Stimulated activated CD8-positive, alpha-beta memory T cell treated with anti-CD3 and anti-CD28 coated beads, Interleukin-7, amount 100 ng/mL, for 4 hours (primary cell): ENCODE measurements at places on chromosomes 2 and 18.

- no peak for DNase-seq
Observed at GRCh38 chr2:81876624-81877023, 1572.1 kb upstream of the LRRTM1 start.

GRCh38 chr18:9814431-9814830, 71.3 kb upstream of the TXNDC2 start:
- no peak for DNase-seq

GRCh38 chr2:191870744-191871143, 23.9 kb upstream of the CAVIN2 start:
- DNase-seq: no peak

DNA sequence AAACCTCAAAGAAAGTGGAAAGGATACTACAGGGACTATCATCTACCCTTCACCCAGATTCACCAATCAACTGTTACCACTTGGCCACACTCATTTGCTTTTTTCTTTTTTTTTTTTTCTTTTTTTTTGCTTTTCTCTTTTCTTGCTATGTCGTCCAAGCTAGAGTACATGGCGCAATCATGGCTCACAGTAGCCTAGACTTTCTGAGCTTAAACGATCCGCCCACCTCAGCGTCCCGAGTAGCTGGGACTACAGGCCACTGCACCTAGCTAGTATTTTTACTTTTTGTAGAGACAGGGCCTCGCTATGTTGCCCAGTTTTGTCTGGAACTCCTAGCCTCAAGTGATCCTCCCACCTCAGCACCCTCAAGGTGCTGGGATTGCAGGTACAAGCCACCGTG, 24.0 kb downstream of the BIN1 start:
- DNase-seq: no peak

- DNase-seq: no peak
Observed at GRCh38 chr18:46693996-46694395, 37.0 kb upstream of the LOXHD1 start.

GRCh38 chr2:96325041-96325883, at the start of gene ITPRIPL1:
TSS of gene ITPRIPL1 (plus strand) at chr2:96325317. CDS start at chr2:96325840, 523 bp downstream.
- no peak for DNase-seq

- no peak for DNase-seq
Observed at GRCh38 chr2:69170661-69171060, 157.7 kb downstream of the ANTXR1 start.

DNA sequence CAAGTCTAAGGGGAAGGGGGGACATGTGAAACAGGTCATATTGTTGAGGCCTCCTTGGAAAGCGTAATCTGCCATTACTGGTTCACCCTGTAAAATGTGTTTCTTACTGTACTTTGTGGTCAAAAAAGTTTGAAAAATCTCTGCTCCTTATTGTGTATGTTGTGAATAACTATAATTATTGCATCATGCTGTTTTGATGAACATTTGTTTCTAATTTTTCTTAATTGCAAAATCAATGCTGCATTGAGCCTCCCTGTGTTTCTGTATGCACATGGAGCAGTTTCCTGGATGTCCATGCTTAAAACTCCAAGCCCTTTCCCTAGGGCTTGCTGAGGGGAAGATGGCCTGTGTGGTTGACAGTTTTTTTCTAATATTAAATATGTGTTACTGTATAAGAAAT, 158.6 kb downstream of the RNF144A start:
- no peak for DNase-seq

GRCh38 chr2:113720167-113720566, 36.3 kb downstream of the SLC35F5 start:
- DNase-seq: no peak

DNA sequence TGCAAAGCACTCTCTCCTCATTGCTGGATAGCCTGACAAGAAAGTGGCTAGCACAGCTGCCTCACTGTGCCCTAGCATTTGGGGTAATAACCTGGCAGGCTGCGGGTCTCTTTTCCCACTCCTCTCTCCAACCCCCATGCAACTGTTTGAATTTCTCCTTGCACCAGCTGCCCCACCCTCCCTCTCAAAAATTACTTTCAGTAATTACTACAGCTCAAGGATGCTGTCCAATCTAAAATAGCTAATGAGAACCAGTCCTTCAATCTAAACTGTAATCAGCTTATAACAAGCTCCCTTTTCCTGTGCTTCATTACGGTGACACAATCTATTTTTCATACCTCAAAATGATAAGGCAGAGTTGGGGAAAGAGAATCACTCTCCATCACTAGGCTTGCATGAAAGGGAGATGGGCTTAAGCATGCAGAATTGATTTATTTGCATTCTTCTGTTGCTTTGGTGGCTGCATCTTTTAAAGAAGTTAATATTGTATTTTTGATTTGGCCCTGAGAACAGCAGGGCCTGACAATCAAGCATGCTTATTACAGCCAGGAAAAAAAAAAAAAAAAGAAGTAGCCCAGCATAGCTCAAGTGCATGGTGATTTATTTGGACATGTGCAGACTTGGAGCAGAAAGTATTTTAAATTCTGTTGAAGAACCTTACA, 881.8 kb downstream of the SLC4A3 start:
- DNase-seq: no peak

- no peak for DNase-seq
Observed at GRCh38 chr2:15889442-15890123, 50.8 kb upstream of the MYCN start.

DNA sequence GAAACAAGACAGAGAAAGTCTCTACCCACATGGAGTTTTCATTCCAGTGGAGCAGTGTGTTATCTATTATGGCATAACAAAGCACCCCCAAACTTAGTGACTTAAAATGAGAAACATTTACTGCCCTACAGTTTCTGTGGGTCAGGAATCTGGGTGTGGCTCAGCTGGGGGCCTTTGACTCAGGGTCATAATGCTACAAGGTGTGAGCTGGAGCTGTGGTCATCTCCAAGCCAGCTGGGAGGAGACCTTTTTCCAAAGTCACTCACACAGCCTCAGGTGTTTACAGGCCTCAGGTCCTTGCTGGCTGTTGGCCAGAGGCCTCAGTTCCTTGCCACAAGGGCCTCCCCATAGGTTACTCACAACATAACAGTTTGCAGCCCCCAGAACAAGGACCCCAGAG, 169.2 kb downstream of the ETAA1 start:
- DNase-seq: no peak

- DNase-seq: no peak
Observed at GRCh38 chr18:62138461-62139235, 48.2 kb downstream of the PIGN start.

DNA sequence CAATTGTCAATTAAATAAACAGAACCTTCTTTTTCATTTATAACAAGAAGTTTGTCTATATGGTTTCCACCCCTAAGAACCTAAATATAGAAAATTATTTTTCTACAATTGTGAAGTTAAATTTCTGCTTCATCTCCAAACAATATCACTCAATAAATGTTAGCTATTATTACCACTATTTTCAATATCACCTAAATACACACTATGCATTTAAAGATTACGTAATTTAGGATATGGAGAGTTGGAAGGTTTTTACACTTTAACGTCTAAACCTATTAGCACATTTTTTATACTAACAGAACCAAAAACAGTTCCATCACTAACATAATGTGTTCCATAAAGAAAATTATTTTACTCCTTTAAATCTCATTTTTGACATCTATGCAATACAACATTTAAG, 48.0 kb downstream of the ROCK2 start:
- DNase-seq: no peak

DNA sequence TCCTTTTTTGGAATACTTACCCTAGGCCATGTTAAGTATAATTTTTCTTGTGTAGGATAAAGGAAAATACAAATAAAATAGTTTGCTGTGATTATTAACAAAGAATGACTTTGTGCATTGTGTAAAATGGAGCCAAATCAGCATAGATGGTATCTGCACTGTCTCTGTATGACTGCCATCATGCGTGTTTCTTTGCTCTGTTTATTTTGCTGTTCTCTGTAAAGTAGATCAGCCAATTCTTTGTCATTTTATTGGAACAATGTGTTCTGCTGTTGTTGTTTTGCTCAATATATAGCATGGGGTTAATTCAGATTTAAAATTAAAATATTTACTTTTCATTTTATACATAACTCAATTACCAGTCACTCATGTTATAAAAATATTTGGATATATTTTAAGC, 181.3 kb upstream of the UBE2E3 start:
- DNase-seq: no peak

DNA sequence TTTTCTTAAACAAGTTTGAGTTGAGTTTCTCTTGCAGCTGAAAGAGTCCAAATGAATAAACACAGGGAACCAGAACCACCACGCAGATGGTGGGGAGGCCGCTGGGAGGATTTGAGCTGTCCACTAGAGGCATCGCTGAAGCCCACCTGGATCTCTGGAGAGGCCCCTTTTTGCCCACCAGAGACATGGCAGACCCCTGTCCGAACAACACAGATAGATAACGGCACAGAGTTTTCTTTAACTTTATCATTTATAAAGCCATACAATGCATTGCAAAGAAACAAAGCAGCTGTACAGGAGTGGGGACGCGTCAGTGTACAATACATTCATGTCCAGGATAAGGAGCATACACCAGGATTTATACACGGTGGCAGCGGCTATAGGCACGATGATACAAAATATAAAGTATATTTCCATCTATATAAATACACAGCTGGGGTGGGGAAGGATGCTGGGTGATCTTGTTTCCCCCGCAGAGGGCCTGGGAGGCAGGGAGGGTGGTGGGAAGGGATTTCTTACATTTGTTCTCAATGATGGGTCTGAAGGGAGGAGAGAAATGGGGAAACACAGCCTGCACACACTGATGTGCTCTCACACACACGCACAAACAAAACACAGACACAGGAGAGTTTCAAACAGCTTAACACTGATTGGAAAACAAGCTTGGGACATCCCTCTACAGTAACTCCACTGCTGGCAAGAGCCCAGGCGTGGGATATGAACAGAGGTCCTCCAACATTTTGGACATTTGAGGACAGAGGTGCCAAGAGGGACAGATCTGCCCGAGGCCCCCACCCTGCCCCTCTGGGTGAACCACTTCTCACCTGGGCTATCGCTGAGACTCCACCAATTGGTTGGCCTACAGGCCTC, 203.0 kb downstream of the TNS1 start:
- DNase-seq: no peak

DNA sequence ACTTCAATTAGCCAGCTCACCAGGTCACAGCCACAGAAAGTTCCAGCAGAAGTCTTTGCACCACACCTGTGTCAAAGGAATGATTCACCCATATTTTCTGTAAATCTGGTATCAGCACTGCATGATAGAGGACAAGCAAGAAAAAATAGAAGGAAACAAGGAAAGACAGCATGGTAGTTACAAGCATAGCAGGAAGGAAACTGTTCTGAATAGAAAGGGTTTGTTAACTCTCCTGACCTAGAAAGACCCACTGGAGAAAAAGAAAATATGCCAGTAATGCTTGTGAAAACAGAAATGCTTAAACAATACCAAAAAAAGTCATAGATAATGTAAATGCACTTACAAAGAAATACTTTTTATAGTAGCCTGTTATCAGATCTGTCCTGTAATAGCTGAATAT, 40.8 kb downstream of the SCRN3 start:
- DNase-seq: no peak

DNA sequence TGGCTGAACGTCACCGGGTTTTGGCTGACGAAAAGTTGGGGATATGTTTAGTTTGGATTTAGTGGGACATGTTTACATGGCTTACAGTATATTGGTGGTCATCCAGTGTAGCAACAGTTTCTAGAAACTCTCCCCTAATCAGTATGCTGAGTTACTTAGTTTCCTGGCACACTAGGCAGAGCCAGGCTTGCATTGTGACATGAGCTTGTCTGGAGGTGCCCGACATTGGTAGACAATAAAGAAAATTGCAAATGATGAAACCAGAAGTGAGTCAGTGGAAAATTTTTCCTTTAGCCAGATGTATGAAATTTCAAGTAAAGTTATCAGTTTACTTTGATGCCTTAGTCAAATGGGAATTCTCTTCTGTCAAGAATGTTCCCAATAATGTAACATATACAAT, 276.1 kb downstream of the RDH14 start:
- DNase-seq: no peak

GRCh38 chr18:74274700-74275099, 17.1 kb downstream of the CYB5A start:
- DNase-seq: no peak

- no peak for DNase-seq
Observed at GRCh38 chr2:204357286-204357685, 188.0 kb upstream of the PARD3B start.

- no peak for DNase-seq
Observed at GRCh38 chr18:63240531-63241316, 78.8 kb downstream of the BCL2 start.

GRCh38 chr2:134087371-134087921, 166.4 kb upstream of the MGAT5 start:
- no peak for DNase-seq

DNA sequence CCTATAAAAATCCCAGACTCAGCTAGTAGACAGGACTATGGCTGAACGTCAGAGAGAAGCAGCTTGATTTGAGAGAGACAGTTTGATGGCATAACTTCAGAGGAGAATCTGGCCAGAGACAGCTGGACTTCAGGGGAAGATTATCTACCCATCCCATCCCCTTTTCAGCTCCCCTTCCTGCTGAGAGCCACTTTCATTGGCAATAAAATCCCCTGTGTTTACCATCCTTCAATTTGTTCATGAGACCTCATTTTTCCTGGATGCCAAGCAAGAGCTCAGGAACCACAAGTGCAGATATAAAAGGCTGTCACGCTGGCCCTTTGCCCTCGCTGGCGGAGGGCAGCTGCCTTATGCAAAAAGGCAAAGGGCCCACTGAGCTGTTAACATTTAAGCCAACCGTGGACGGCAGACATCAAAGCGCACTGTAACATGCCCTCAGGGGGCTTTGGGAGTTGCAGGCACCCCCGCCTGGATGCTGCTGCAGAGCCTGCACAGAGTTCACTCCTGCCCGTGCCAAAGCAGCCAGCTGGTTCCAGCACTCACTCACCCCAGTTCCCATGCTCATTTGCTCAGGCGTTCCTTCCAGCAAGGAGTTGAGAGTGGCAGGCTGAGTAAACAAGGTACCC, 164.3 kb upstream of the PGAP1 start:
- no peak for DNase-seq

GRCh38 chr2:1750933-1751766, 6.8 kb upstream of the PXDN start:
- DNase-seq: no peak

DNA sequence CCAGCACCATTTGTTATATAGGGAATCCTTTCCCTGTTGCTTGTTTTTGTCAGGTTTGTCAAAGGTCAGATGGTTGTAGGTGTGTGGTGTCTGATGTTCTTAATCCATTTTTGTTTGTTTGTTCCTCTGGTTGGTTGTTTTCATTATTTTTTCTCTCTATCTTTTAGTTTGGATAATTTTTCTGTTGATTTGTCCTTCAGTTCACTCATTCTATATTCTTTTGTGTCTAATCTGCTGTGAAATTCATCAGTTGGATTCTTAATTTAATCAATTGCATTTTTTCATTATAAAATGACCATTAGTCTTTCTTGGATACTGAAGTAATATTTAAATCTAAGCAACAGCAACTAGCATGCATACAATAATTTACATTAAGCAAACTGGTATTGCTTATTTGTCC, 206.7 kb upstream of the TRIB2 start:
- no peak for DNase-seq

GRCh38 chr2:145919477-145919876, 1399.6 kb upstream of the ZEB2 start:
- DNase-seq: no peak

GRCh38 chr2:7891312-7891711, 790.5 kb upstream of the ID2 start:
- DNase-seq: no peak
